Trophoblast cell (in vitro differentiated cells and primary cell): ENCODE measurements at places on chromosomes 5 and 9.

- no peak for DNase-seq
These were observed 23.1 kb downstream of the ADGRD2 start for GRCh38 chr9:124473310-124473709.

DNA sequence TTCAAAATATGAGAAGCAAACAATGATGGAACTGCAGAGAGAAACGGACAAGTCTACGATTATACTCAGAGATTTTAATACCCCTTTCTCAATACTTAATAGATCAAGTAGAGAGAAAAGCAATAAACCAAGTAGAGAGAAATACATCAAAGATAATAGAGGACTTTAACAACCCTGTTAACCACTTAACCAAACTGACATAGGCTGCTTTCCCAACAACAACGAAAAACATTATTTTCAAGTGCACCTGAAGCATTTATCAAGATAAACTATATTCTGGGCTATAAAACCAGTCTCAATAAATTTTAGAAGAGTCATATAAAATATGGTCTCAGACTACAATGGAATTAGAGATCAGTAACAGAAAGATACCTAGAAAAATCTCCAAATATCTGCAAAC, 67.4 kb downstream of the GNAQ start:
- no peak for DNase-seq

- peak; percentile 72 for DNase-seq
These were observed 23.6 kb upstream of the ANXA2R start for GRCh38 chr5:43063721-43064171.

- DNase-seq = no peak
These were observed 96.6 kb downstream of the DAB2IP start for GRCh38 chr9:121748074-121748473.

GRCh38 chr9:95783426-95783975, 92.0 kb upstream of the ERCC6L2 start:
- DNase-seq = no peak

DNA sequence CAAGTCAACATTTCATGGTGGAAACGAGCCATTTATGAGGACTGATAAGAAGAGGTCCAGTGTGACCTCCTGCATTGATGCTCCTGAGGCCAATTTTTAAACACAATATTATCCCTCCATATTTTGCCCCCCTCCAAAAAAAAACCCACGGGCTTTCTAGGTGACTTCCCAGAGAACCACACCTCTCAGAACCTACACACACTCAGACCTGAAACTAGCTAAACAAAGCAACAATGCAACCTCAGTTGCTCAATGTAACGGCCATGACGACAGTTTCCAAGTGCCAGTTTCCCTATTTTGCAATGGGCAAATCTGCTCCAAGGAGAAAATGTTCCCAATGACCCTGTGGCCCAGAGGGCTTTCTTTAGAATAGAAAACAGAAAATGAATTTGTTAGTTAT, 3.5 kb downstream of the NRG2 start:
- no peak for DNase-seq
